ENCODE measurements at places on chromosomes 1 and 21.
A peak's percentile ranks its signal among the peaks of the same experiment; 100 is the strongest.

- no peaks in the 10 kb centered on the region for H3K27me3 ChIP-seq
- H3K4me3 ChIP-seq, result no peak overlapping the region
- DNase-seq, result no peak
- no peaks in the 10 kb centered on the region for H3K36me3 ChIP-seq
- no peak overlapping the region for H3K27ac ChIP-seq
These were observed 552.9 kb upstream of the CAMK1G start for GRCh38 chr1:209030454-209031167.

- H3K36me3 ChIP-seq, result no peaks in the 10 kb centered on the region
- H3K4me3 ChIP-seq, result no peak overlapping the region
- H3K27ac ChIP-seq, result no peak overlapping the region
- H3K4me1 ChIP-seq, result peaks cover 35% of the 10 kb centered on the region
These were observed 19.7 kb downstream of the RNF220 start for GRCh38 chr1:44424747-44425146.

DNA sequence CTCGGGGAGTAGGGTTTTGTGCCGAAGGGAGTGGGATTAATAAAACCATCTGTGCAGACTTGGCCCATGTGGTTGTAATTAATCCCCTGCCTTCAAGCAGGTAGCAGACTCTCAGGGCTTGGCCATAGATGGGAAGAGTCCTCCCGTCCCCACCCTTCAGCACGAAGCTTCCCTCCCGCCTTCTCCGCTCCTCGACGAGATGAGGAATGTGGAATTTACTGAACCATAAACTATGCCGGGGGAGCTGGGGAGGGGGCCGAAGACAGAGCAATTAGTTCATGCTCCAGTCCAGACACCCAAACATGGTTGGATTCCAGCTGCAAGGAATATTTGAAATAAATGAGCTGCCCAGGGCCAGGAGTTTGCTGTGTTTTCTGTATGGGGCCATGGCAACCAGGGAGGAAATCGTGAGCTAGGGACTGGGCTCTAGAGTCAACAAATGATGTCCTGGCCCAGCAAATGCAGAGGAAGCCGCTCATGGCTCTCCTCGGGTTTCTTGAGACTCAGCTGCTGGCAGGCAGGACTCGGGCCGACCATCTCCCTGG is 78.8 kb downstream of the SPSB1 start:
- H3K4me3 ChIP-seq, result no peak overlapping the region
- no peaks in the 10 kb centered on the region for H3K27me3 ChIP-seq
- peak; percentile 43 for DNase-seq

DNA sequence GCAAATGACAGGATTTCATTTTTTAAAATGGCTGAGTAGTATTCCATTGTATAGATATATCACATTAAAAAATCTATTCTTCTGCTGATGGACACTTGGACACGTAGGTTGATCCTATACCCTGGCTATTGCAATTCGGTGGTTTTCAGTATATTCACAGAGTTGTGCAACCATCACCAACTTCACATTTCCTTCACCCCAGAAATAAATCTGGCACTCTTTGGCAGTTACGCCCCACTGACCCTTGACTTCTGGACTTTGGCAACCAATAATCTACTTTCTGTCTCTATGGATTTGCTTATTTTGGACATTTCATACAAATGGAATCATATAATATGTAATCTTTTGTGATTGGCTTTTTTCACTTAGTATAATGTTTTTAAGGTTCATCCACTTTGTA is 35.9 kb downstream of the MAP3K7CL start:
- DNase-seq, result no peak
- no peaks in the 10 kb centered on the region for H3K36me3 ChIP-seq
- H3K27ac ChIP-seq, result no peak overlapping the region

DNA sequence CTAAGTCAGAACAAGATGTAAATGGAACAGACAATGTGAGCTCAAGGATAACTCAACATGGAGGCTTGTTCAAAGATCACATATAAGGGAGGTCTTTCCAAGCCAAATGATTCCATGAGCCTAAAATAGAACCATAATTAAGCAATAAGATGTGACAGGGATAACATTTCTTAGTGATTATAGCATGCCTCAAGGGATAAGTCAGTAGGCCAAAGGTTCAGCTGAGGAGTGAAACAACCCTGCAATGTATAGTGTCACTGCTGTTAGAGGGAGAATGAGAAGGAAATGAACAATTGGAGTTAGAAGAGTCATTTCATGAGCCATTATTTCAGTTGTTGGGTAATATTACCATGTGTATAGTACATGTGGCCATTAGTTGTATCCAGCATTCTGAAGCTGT is 25.0 kb downstream of the GORAB start:
- H3K27ac ChIP-seq, result no peak overlapping the region
- no peaks in the 10 kb centered on the region for H3K4me1 ChIP-seq
- no peaks in the 10 kb centered on the region for H3K27me3 ChIP-seq
- no peak for DNase-seq
- no peak overlapping the region for H3K4me3 ChIP-seq

DNA sequence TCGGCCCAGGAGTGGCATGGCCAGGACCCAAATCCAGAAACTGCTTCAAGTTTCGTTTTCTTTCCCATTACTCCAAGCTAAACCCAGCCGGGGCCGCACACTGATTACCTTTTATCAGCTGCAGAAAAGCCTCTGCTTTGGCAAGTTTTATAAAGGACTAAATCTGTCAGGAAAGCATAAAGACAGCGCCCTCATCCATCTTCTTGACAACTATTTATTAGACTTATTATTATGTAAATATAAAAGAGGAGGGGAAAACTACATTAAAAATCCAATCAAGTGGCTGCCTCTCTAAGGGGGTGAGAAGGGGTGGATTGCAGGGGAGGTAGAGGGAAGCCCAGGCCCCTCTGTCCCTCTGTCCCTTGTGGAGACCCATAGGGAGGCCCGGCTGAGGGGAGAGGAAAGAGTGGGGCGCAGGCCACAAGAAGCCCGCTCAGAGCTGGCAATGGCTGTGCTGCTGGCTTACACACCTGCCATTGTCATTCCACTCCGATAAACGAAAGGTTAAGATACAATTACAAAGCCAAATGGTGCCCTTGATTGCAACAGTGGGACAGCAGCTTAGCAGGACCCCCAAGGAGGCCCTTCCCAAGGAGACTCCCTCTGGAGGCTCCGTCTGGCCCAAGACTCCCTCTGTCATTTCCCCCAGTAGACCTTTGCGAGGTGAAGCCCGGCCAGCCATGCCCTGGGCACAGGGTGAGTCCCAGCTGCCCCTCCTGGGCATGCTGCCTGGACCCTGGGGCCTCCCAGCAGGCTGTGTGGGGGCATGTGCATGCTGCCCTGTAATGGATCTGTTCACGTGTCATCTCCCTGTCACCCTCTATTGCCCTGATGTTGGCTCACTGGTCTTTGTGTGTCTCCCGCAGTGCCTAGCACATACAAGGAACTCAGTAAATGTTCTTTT is 45.4 kb downstream of the KCND3 start:
- peaks cover 5% of the 10 kb centered on the region for H3K27me3 ChIP-seq
- H3K27ac ChIP-seq, result no peak overlapping the region

DNA sequence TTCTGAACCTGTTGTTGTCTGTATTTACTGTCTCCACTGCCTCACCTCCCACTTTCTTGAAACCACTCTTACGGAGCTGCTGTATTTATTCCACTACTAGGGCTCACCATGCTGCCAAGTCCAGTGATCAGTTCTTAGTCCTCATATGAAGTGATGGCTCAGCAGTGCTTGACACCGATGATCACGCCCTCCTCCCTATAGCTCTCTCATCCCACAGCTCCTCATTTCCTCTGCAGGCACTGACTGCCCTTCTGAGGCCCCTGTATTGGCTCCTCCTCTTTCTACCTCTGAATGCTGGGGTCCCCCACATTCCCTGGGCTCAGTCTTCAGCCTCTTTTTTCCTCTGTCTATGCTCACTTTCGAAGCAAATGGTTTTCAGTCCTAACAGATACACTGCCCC is 3.4 kb downstream of the CLCA1 start:
- H3K27me3 ChIP-seq, result no peaks in the 10 kb centered on the region
- no peak for DNase-seq
- H3K4me1 ChIP-seq, result no peaks in the 10 kb centered on the region
- H3K27ac ChIP-seq, result no peak overlapping the region
- no peak overlapping the region for H3K4me3 ChIP-seq

- H3K27me3 ChIP-seq, result no peaks in the 10 kb centered on the region
- H3K4me3 ChIP-seq, result no peak overlapping the region
- H3K27ac ChIP-seq, result no peak overlapping the region
- no peak for DNase-seq
- H3K4me1 ChIP-seq, result peaks cover 31% of the 10 kb centered on the region
These were observed 444 bp upstream of the AGTRAP start for GRCh38 chr1:11735531-11735853.

GRCh38 chr1:3403011-3403345 is 51.5 kb upstream of the ARHGEF16 start:
- peaks cover 8% of the 10 kb centered on the region for H3K4me1 ChIP-seq
- no peak overlapping the region for H3K27ac ChIP-seq
- peaks cover 6% of the 10 kb centered on the region for H3K36me3 ChIP-seq
- H3K4me3 ChIP-seq, result no peak overlapping the region
- DNase-seq, result no peak

DNA sequence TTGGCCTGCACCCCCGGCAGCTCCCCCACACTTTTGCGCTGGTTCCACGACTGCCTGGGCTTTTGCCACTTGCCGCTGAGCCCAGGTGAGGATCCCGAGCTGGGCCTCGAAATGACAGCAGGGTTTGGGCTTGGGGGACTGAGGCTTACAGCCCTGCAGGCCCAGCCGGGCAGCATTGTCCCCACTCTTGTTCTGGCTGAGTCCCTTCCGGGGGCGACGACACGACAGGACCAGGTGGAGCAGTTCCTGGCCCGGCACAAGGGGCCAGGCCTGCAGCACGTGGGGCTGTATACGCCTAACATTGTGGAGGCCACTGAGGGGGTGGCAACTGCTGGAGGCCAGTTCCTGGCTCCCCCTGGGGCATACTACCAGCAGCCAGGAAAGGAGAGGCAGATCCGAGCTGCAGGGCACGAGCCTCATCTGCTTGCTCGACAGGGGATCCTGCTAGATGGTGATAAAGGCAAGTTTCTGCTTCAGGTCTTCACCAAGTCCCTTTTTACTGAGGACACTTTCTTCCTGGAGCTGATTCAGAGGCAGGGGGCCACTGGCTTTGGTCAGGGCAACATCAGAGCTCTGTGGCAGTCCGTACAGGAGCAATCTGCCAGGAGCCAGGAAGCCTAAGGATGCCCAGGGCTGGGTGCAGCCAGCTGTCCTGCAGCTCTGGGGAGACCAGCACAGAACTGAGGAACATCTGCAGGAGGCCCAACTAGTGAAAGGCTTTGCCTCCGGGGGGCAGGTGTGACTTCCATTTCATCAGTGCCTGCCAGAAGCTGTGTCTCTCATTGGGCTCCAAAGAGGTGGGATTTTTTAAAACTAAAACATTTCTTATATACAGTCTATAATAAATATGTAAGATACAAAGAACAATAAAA is 1.2 kb downstream of the HPDL start:
- no peak overlapping the region for H3K4me3 ChIP-seq
- H3K27ac ChIP-seq, result peak overlapping the region; percentile 28
- peaks cover 17% of the 10 kb centered on the region for H3K36me3 ChIP-seq
- no peak for DNase-seq
- peaks cover 25% of the 10 kb centered on the region for H3K4me1 ChIP-seq

DNA sequence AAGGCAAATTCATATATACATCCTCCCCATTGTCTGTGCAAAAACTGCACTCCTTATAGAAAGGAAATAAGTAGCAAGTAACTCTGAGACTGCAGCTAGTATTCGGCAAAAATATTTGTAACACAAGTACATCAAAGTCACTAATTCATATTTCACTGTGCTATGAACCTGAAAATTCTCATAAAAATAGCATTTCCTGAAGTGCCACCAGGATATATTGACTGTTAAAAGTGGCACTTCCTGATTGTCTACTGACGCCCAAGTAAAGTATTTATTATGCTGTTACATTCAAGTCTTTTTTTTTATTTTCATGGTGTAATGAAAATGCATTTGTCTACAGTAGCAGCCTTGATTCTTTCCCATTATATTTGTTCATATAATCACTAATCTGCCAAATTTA is 673.8 kb downstream of the PTPRC start:
- H3K4me1 ChIP-seq, result peaks cover 1% of the 10 kb centered on the region
- no peak overlapping the region for H3K4me3 ChIP-seq
- no peaks in the 10 kb centered on the region for H3K36me3 ChIP-seq
- H3K27ac ChIP-seq, result no peak overlapping the region
- no peak for DNase-seq
- no peaks in the 10 kb centered on the region for H3K27me3 ChIP-seq

DNA sequence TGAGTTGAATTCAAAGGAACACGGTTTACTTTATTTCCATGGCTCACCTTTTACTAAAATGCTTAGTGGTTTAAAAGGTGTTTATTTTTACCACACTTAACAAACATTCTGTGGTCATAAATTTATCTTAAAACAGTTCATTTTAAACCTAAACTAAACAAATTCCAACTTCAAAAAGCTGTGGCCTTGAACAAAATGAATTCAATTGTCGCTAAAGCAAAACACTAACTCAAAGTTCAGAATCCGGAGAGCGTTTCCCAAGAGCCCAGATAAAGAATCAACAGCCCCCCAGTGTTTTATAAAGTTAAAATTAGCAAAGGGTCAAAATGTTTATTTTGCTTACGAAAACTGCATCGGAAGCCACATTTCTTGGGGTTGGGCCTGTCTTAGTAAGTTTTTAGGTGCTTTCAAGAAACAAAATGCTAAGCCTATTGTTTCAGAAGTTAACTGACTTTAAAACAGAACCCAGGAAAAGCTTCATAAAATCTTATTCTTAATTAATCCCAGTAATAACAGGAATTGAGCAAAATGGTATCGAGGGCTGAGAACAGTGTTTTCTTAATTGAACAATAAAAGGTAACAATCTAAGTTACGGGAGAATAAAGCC is 1.3 kb downstream of the PUM1 start:
- peaks cover 31% of the 10 kb centered on the region for H3K36me3 ChIP-seq
- H3K27me3 ChIP-seq, result no peaks in the 10 kb centered on the region
- H3K4me1 ChIP-seq, result peaks cover 2% of the 10 kb centered on the region
- peak overlapping the region; percentile 70 for H3K27ac ChIP-seq
- no peak for DNase-seq

- H3K4me3 ChIP-seq, result no peak overlapping the region
- DNase-seq, result peak; percentile 31
- H3K36me3 ChIP-seq, result no peaks in the 10 kb centered on the region
- H3K27ac ChIP-seq, result peak overlapping the region; percentile 48
- H3K27me3 ChIP-seq, result no peaks in the 10 kb centered on the region
These were observed 22.9 kb downstream of the DDX20 start for GRCh38 chr1:111778541-111779051.

GRCh38 chr1:205371871-205372660 is 15.3 kb upstream of the KLHDC8A start:
- no peaks in the 10 kb centered on the region for H3K36me3 ChIP-seq
- H3K4me1 ChIP-seq, result peaks cover 27% of the 10 kb centered on the region
- DNase-seq, result no peak
- no peaks in the 10 kb centered on the region for H3K27me3 ChIP-seq

- H3K4me1 ChIP-seq, result no peaks in the 10 kb centered on the region
- no peak for DNase-seq
- no peaks in the 10 kb centered on the region for H3K27me3 ChIP-seq
- no peak overlapping the region for H3K27ac ChIP-seq
These were observed 66.5 kb downstream of the PRRX1 start for GRCh38 chr1:170730438-170730837.
